K562 (cell line): ENCODE measurements at places on chromosomes 13 and 19. TPM values are rescaled to one million over a fixed set of nuclear protein-coding genes. Genes with fewer than 3 reads are reported as not detected.
A peak's percentile ranks its signal among the peaks of the same experiment; 100 is the strongest.

- no peak for DNase-seq
Measured at GRCh38 chr13:49560270-49561061, 24.9 kb downstream of the RCBTB1 start.

GRCh38 chr19:52734331-52734892, 432 bp downstream of the ZNF611 start:
- peak; percentile 45 for DNase-seq

DNA sequence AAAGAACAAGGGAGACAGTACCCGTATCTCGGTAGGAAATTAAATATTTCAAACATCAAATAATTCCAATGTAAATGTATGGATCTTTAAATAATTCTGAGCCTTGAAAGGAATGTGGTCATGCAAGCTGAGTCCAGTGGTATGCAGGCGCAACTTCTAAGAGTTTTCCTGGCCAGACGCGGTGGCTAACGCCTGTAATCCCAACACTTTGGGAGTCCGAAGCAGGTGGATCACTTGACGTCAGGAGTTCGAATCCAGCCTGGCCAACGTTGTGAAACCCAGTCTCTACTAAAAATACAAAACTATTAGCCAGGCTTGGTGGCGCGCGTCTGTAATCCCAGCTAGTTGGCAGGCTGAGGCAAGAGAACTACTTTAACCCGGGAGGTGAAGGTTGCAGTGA, 1.1 kb upstream of the ZNF845 start:
- DNase-seq, result no peak

GRCh38 chr19:47542030-47542475, 27.2 kb upstream of the NAPA start:
- no peak for DNase-seq

- no peak for DNase-seq
Measured at GRCh38 chr13:29674532-29674931, 79.0 kb upstream of the SLC7A1 start.

GRCh38 chr19:18769989-18770528, 21.0 kb downstream of the COMP start:
- DNase-seq, result no peak

DNA sequence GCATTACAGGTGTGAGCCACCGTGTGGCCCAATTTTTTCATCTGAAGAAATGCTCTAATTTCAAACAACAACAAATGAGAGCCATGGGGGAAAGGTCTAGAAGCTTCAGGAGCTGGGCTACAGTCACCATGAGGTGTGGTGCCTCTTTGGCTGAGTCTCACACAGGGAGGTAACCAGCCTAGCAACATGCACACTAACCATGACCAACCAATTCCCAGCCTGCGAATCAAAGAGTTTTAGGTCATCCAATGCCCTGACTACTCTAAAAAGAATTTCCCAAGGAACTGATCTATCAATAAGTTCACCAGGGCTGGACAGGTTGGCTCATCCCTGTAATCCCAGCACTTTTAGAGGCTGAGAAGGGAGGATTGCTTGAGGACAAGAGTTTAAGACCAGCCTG, 29.9 kb downstream of the PBX4 start:
- DNase-seq, result no peak

- DNase-seq, result no peak
Measured at GRCh38 chr13:93750676-93751075, 524.1 kb downstream of the GPC6 start.

DNA sequence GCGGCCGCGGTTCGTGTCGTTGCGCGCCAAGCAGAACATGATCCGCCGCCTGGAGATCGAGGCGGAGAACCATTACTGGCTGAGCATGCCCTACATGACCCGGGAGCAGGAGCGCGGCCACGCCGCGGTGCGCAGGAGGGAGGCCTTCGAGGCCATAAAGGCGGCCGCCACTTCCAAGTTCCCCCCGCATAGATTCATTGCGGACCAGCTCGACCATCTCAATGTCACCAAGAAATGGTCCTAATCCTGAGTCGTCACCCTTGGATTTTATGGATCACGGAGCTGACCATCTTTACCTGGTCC, 475 bp downstream of the MRPL57 start:
- DNase-seq, result no peak

- DNase-seq, result no peak
Measured at GRCh38 chr19:7227735-7228134, 66.5 kb downstream of the INSR start.

DNA sequence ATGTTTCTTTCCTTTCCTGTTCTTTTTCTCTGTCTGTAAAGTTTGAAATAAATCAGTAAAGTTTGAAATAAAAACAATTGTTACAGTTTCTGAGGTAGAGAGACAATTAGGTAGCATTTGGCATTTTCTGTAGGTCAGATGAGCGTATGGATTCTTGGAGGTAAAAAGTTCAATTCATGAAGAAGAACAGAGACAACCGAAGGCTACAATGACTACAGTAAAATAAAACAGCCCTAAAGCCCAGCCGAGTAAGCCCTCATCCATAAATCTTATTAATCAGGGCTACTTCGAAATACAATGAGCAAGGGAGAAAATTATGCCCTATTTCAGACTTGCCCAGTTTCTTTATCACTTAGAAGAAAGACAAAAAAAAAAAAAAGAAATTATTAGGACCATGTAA, 941.9 kb upstream of the SLC10A2 start:
- no peak for DNase-seq

- DNase-seq, result no peak
Measured at GRCh38 chr13:86554066-86554465, 754.8 kb upstream of the SLITRK6 start.

GRCh38 chr19:51810223-51810622, 15.3 kb downstream of the FPR3 start:
- peak; percentile 81 for DNase-seq

DNA sequence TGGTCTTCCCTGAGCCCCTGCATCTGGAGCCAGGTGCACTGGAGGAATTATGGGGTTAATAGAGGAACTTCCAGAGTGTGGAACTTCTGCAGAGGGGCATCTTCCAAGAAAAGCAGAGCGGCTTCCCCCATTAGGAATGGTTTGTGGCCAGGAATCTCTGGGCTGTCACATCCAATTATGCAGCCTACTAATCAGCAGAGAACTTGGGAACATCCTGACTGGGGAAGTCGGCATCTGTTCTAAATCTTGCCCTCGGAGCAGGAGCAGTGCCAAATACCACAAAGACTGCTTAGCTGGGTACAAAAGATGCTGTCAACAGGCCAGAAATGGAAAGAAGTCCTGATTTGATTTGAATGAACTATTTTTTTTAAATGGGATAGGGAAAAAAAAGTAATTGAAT, 435.1 kb downstream of the ZNF536 start:
- no peak for DNase-seq

GRCh38 chr13:79457948-79458347, 23.0 kb upstream of the NDFIP2 start:
- DNase-seq, result peak; percentile 54

The DCLK1 gene
- polyA plus RNA-seq, result not detected in 2 replicates

The TEX26 gene
- not detected in 2 replicates for polyA plus RNA-seq

The TMEM238 gene
- polyA plus RNA-seq, result 1.3 and 2.1 TPM in 2 replicates

The PROZ gene
- not detected in 2 replicates for polyA plus RNA-seq

The ZFP28 gene
- not detected in 2 replicates for polyA plus RNA-seq

The ALDH16A1 gene
- polyA plus RNA-seq, result 29.7 and 31.7 TPM in 2 replicates

The GJB2 gene
- not detected in 2 replicates for polyA plus RNA-seq

The ZNF345 gene
- polyA plus RNA-seq, result 0.31 and 1.1 TPM in 2 replicates

The CCNA1 gene
- not detected in 2 replicates for polyA plus RNA-seq

The ZNF665 gene
- 1.8 and 2.1 TPM in 2 replicates for polyA plus RNA-seq

The RLN3 gene
- 0.38 and 1.2 TPM in 2 replicates for polyA plus RNA-seq
